Left ventricle myocardium inferior (tissue), 1 donor: ENCODE measurements at places on chromosomes 4 and X. TPM values are rescaled to one million over a fixed set of nuclear protein-coding genes. Genes with fewer than 3 reads are reported as not detected.

The FGFRL1 gene
- total RNA-seq, result 22.4 TPM

The LONRF3 gene
- total RNA-seq, result 0.93 TPM

The SMIM31 gene
- total RNA-seq, result not detected

The ZFP42 gene
- not detected for total RNA-seq

The PNCK gene
- 6.1 TPM for total RNA-seq

The FDCSP gene
- not detected for total RNA-seq

The FMR1NB gene
- not detected for total RNA-seq

The DKK2 gene
- total RNA-seq, result 4.2 TPM

- no peak for DNase-seq
Measured at GRCh38 chr4:140874056-140874455, 117.9 kb upstream of the TBC1D9 start.

- DNase-seq, result no peak
Measured at GRCh38 chrX:140586951-140587350, 82.1 kb upstream of the SOX3 start.

- DNase-seq, result no peak
Measured at GRCh38 chr4:20395160-20395773, 143.6 kb downstream of the SLIT2 start.

GRCh38 chrX:108945883-108946523, 209.6 kb upstream of the IRS4 start:
- DNase-seq, result no peak

DNA sequence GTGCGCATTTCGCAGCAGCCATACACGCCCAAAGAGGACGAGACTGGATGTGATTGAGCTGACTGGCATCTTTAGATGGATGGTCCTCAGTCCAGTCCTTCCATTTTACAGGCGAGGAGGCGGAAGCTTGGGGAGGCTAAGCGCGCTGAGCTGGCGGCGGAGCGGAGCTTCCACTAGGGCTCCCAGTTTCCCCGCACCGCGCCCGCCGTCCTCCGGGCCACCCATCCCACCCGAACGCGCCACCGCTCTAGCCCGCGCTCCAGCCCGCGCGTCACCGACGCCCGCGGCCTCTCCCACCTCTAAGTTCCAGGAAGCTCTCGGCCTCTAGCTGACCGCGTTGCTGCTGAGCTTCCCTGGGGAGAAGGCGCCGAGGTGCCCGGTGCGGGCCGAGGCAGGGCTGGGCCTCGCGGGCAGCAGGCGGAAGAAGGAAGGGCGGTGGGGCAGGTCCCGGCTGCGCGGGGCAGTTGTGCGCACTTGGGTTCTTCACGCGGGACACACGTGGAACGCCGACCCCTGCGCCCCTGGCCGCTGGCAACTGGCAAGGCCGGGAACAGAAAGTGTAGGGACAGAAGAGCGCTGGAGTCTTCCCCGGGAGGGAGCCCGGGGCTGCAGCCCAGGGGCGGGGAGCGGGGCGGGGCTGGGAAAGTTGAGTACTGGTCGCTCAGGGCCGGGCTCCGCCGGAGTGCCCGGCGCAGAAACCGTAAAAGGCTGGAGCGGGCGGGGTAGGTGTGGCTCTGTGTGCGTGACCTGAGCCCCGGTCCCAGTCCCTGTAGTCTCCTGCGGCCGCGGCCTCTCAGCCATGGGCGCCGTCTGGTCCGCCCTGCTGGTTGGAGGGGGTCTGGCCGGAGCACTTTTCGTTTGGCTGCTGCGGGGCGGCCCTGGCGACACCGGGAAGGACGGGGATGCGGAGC, at the start of gene STBD1:
Gene STBD1 (plus strand): TSS at position 763 of the 911 bp plus-strand sequence. CDS start 37 bp downstream, at position 800.
- DNase-seq, result peak; percentile 85

GRCh38 chr4:133588306-133588705, 439.2 kb downstream of the PCDH10 start:
- no peak for DNase-seq

GRCh38 chr4:152209772-152210493, 326.0 kb downstream of the FBXW7 start:
- DNase-seq, result no peak

GRCh38 chr4:136032391-136032790, 1499.9 kb downstream of the PCDH18 start:
- no peak for DNase-seq

DNA sequence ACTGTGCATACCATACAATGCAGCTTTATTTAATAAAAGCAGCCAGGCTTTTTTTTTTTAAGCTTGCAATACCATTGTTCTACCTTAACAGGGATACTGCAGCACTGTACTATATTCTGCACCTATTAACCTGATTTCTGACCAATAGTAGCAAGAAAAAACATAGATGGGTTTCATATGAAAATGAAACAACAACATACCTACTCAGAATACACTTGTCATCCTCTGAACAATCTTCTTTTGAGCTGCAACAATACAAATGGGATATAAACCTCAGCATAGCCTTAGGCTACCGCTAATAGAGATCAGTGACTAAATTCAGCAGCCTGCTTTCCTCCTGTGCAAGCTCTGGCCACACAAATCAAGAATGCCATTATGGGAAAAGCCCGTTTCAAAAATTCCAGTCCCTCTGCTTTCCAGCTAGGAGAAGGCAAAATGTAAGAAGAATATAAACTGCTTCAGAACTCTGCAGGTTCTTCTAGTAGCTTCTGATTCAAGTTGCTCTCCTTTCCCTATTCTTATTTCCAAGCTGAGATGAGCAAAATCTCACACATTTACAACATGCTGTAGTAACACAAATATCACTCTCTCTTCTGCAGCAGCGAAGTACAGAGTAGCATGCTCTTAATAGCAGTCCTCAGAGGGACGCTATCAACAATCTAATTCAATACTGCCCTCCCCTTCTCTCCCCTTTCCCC, 143.4 kb downstream of the KLHL13 start:
- DNase-seq, result no peak

DNA sequence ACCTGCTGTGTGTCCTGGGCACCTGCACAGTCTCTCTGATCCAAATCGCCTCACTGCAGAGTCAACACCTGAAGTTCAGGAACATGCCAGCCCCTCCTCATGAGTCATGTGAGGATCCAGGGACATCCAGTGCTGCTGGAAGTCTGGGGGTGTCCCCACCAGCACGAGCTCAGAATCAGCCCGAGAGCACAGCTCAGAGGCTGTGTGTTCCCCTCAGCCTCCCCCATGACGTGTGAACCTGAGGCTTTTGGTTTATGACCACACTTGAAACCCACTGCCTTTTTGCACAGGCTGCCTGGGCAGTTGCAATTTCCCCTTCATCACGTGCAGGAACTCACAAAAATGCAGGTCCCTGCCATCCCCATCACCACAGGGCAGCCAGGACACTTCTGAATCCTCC, 47.1 kb downstream of the PPP2R2C start:
- no peak for DNase-seq

DNA sequence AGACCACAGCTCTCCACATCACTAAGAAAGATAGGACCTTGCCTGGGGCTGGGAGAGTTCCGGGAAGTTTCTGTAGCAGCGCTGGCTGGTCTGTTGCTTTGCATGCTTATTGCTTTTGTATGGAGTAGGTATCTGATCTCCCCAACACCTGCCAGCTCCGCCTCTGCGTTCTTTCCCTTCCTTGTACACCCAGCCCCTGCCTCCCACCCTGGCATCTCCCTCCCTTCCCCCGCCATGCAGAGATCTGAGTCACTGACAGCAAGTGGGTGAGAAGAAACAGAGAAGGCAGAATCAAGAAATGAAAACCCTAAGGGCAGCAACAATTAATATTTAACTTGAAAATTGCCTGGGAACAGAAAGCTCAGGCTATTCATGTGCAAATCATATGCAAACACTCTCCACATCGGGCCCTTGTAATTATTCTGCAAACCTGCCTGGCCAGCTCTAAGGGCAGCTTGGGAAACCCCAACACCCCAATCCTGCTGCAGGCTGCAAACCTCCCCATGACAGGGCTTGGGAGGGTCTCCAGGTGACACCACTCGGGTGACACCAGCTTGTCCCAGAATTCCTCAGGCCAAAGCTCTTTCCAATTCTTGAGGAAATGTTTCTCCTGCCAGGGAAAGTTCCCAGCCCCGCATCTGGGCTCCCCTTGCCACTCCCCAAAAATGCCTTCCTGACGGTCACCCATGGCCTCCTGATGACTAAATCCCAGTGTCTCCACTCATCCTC, 257.2 kb downstream of the FBXW7 start:
- DNase-seq, result no peak

DNA sequence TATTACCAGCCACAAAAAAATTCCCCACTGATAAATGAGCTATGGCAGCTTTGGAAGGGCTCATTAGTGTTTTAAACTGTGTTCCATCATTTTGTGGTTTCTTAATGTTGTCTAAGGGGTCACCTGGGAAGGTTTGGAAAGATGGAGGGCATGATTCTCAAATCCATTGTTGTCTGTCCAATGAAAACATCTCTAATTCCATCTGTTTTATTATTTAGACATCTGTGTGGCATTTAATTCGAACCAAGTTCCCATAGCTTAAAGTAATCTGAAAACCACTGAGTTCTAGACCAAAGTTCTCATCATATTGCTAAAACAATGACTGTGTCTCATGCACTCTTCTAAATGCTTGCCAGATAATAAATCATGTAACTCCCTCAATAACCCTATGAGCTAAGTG, 103.8 kb upstream of the PPP3CA start:
- DNase-seq, result no peak

- DNase-seq, result no peak
Measured at GRCh38 chrX:115177932-115178331, 11.3 kb upstream of the RBMXL3 start.

DNA sequence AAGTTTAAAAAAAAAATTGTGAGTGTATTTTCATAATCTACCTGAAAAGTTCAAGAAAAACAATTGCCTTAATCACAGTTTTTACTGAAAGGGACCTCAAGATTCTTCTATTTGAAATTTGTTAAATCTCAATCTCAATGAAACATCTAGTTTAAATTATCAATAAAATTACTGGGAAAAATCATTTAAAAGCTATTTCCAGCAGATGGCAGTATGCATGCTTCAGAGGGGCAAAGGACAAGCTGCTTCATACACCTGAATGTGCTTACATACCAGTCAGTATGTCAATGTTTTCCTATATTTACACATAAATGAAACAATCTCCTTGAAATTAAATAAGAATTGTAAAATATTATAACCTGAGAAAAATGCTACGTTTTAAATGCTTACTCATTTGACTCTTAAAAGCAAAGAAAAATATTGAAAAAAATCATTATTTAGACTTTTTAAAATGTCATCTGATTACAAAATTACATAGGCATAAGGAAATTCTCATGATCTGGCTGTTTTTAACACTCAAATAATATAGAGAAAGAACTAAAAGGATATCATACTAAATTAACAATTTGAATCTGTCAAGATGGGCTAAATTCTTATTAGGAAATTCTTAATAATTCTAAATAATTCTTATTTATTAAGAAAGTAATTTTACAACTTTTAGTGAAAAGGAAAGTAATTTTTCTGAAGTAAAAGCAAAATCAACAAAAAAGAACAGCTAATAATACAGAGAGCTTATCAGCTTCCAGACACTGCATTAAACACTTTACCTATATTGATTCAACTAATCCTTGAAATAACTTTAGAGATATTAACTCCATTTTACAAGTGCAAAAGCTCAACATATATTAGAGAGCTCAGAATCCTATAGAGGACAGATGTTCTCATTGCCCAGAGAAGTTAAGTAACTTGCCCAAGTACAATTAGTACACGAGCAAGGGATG, 242.1 kb downstream of the ADAMTS3 start:
- DNase-seq, result no peak

- no peak for DNase-seq
Measured at GRCh38 chr4:30838331-30838730, 118.2 kb downstream of the PCDH7 start.

- no peak for DNase-seq
Measured at GRCh38 chrX:40694802-40695201, 40.5 kb downstream of the MED14 start.

GRCh38 chrX:38803588-38804431, 2.6 kb downstream of the MID1IP1 start:
- DNase-seq, result peak; percentile 85

DNA sequence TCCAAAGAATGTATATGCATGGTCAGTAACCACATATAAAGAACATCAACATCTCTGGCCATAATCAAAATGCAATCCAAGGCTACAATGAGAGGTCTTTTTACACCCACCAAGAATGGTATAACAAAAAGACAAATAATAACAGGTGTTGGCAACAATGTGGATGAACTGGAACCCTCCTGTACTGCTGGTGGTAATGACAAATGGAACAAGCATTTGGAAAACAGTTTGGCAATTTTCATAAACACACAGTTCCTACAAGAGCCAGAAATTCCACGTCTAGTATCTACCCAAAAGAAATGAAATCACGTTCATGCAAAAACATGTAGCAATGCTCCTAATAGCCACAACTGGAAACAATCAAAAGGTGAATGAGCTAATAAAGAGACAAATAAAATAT, 11.7 kb downstream of the UGT2B4 start:
- DNase-seq, result no peak

- no peak for DNase-seq
Measured at GRCh38 chrX:75086731-75087195, 69.3 kb downstream of the ABCB7 start.

DNA sequence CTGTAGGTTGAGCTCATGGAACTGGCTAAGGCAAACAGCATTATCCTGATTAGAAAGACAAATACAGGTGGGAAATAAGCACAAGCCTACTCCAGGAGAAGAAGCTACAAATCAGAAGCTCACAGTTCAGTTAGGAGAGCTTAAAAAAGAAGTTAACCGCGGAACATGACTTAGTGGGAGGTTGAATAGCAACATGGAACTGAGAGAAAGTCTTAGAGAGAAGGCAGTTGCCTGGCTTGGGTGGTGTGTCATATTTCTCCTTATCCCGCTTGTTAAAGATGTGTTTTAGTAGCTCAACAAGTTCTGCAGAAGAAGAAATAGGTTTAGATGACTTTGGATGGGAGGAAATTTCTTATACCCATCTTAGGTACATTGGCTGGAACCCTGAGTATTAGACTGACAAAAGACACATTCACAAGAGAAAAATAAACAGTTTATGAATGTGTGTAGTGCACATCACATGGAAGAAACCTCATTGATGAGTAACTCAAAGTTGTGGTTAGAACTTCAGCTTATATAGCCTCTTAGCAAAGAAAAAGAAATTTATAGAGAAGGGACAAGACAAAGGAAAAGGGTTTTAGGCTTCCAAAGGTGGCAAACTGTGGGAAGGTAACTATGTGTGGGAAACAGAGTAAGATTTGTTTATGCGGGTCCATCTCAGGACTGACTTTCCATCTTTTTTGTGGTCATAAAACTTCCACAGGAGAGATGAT, 37.4 kb upstream of the RXFP1 start:
- DNase-seq, result no peak

- no peak for DNase-seq
Measured at GRCh38 chrX:127190381-127190780, 370.9 kb downstream of the PRR32 start.

- DNase-seq, result no peak
Measured at GRCh38 chr4:144801731-144802130, 155.8 kb downstream of the HHIP start.

- no peak for DNase-seq
Measured at GRCh38 chr4:77817304-77818072, 1.7 kb downstream of the CNOT6L start.
